Activated CD4-positive, CD25-positive, alpha-beta regulatory T cell (primary cell): ENCODE measurements at places on chromosomes 16 and 17.

- no peak for DNase-seq
Measured at GRCh38 chr17:82849076-82849945, 9.5 kb upstream of the ZNF750 start.

GRCh38 chr16:21643785-21644184 lies 8.6 kb downstream of the IGSF6 start:
- no peak for DNase-seq

DNA sequence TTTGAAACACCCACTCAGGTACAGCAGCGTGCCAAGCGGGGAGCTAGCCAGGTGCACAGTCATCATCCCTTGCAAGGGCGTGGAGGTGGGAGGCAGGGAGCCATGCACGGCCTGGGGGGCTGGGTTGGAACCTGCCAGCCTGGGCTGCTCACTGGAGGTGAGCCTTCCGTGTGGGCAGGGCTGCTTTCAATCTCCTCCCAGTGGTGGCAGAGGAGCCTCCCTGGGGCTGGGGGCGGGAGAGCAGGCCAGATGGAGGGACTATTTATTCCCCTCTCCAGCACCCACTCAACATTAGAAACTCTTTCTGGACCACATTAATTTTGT lies 90.3 kb downstream of the KATNIP start:
- DNase-seq: no peak

DNA sequence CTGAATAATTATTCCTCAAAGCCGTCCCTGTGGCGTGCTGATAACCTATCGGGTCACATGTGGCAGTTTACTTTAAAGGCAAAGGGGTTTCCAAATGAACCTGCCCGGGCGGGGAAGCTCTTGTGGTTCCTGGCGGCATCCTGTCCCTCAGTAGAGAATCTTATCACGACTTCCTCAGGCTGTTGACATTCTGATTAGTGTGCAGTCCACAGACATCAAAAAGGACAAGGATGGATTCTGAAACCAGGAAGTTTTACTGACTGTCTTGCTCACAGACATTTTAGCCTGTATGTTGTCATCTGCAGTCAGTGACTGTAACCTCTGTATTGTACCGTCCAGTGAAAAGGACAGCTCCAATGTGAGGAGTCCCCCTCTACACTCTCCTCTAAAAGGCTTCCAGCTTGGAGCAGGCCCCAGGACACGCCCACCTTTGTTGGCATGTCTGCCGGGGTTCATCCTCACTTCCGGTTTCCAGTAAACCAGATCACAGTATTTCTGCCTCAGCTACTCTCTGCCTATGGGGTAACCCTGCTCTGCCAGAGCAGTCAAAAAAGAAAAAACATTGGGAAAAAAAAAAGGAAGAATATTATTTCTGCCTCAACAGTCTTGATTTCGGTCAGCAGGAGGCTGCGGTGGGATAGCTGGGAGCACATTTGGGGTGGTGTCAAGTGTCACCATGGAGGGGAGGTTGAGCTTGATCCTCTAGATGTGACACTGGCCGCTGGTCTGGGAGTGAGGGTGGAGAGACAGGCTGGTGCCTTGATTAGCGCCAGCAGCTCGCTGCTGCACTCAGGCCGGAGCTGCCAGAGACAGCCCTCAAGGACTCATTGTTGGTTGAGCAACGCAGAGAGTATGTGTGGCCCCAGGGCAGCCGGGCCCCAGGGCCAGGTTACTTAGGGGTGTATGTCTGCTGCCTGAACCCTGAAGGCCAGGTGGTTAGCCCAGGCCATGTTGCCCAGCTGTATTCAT lies 89.0 kb upstream of the DNAH17 start:
- DNase-seq: no peak

GRCh38 chr17:38877130-38877851 lies 7.4 kb downstream of the LASP1 start:
- DNase-seq: no peak

GRCh38 chr17:77457572-77458201 lies 316.9 kb downstream of the SEC14L1 start:
- no peak for DNase-seq

- no peak for DNase-seq
Measured at GRCh38 chr17:68572138-68572842, 28.9 kb downstream of the FAM20A start.

DNA sequence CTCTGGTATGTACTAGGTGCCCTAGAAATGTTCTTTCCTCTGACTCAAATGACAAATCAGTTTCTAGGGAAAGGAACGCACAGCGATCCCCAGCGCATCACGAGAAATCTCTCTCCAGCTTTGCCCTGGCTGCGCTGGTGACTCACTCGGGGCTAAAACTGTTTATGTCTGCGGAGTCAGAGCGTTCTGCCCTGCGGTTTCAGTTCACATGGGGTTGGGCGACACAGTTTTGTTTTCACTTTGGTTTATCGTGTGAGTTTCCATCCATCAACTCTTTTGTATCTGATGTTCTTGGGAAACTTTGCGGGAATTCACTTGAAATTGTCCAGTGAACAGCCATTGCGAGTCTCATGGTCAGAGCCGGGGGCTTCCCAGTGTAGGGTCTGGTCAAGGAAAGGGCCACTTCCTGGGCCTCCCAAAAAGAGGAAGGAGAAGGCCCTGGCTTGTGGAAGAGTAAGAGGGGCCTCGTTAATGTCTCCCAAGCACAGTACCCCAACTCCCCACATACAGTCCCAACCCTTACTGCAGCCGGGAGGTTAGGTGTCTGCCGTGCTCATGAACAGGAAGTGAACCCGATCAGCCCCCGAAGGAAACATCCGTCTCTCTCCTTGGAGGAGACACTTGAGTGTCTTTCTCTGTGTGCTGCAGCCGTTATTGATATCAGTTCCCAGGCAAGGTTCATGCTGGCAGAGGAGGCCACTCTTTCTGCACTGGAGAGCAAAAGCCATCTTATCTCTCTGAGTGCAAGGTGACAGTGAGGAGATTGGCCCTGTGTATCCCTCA lies 643.2 kb downstream of the WWOX start:
- peak; percentile 56 for DNase-seq

DNA sequence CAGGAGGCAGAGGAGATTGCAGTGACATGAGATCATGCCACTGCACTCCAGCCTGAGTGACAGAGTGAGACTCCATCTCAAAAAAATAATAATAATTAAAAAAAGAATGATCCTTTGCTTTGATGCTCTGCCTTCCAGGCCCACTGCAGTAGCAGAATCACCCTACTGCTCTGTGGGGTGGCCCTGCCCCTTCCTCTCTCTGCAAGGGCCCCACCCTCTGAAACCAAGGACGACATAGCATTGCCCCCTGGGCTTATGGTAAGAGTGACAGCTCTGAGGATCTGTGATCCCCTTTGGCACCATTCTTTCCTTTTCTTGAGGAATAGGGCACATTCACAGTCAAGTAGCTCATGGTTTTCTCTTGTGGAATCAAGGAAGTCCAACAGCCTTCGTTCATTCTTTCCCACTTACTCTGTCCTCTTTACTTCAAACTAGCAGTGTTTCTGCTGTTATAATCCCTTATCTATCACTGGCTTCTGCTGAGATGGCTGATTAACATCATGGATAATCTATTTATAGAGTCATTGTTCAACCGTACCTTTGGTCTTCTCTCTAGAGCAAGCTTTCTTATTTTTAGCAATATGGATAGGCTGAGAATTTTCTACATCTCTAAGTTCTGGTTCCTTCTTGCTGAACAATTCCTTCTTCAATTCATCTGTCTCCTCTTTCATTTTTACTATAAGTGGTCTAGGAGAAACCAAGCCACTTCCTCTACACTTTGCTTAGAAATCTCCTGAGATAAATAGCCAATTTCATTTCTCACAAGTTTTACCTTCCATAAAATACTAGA lies 14.1 kb downstream of the RAD51C start:
- DNase-seq: no peak

DNA sequence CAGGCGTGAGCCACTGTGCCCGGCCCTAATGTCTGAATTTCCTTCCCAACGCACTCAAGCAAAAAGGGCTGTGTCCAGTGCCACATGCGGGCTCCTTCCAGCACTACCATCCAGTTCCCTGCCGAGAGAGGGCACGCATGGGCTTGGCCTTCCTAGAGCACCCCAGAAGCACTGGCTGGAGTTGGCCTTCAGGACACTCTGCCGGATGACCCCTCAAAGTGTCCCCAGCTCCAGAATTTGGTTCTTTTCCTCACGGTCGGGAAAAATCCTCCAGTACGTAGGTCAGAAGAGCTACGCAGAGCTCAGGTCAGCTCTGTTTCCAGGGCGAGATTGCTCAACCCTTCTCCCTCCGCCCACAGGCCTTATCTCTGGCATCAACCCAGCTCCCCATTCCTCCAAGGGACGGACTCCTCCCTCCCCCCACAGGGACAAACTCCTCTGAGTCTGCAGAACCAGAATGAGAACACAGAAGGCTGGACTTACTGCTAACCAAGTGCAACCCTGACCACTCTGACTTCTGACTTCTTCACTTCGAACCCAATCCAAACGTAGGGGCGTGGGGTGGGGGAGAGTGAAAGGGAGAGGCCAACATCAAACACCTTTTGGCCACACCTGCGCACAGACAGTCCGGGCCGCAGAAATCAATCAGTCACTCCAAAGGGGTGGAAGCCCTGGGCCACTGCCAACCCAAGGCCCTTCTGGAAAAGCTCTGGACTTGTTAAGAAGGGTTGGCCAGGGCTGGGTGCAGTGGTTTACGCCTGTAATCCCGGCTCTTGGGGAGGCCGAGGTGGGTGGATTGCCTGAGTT lies 3.6 kb downstream of the CDC42EP4 start:
- no peak for DNase-seq

- DNase-seq: no peak
Measured at GRCh38 chr17:42698736-42699414, 16.5 kb downstream of the CNTNAP1 start.

- DNase-seq: no peak
Measured at GRCh38 chr17:64038331-64039105, 18.1 kb upstream of the ICAM2 start.

DNA sequence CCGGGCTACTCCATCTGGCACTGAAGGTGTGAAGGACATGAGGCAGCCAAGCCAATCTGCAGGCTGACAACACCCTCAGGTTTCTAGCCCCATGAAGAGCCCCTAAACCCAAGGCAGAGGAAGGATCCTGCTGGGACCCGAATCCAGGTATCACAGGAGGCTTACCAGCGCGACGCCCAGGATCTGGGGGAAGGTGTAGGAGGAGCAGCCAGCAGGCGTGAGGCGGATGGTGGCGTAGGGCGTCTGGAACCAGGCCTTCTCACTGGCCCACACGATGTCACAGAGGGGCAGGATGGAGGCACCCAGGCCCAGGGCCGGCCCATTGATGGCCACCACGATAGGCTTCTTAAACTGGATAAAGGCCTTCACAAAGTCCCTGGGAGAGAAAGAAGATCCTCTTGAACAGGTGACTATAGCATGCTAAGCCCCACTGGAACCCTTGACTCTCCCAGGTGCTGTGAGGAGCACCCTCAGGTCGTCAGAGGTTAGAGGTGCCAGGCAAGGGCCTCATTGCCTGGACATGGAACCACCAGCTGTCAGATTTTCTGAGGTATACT lies 71.7 kb downstream of the DYNLRB2 start:
- no peak for DNase-seq

- no peak for DNase-seq
Measured at GRCh38 chr16:75342308-75342811, 90.9 kb upstream of the BCAR1 start.

DNA sequence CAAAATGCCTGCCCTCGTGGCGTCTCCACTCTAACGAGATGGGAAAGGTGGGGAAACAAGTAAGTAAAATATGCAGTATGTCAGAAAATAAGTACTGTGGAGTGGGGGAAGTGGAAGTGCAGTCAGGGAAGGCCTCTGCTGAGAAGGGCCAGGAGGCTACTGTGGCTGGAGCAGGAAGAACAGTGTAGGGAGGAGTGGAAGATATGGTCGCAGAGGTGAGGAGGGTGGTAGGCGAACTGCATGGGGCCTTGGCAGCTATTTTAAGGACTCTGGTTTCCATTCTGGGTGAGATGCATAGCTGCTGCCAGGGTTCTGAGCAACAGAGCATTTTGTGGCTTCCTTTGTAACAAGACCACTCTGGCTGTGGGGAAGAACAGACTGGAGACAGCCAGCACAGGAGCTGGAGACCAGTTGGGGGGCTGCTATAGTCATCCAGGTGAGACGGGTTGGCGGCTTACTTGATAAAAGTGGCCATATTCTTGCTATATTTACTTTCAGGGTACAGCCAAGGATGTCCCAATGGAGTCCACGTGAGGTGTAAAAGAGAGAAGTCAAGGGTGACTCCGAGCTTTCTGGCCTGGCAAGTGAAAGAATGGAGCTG lies 42.6 kb downstream of the CYTH1 start:
- DNase-seq: no peak

GRCh38 chr17:32486111-32486700 lies 587 bp upstream of the CDK5R1 start:
- DNase-seq: peak; percentile 60

GRCh38 chr17:78986649-78987328 lies 7.1 kb upstream of the LGALS3BP start:
- no peak for DNase-seq

GRCh38 chr16:49411121-49411970 lies 37.7 kb downstream of the C16orf78 start:
- DNase-seq: no peak

- DNase-seq: no peak
Measured at GRCh38 chr17:48628649-48629410, 2.7 kb upstream of the HOXB9 start.

- DNase-seq: no peak
Measured at GRCh38 chr16:81657224-81657623, 121.9 kb upstream of the PLCG2 start.

GRCh38 chr17:59651346-59651745 lies 31.7 kb downstream of the CLTC start:
- no peak for DNase-seq

DNA sequence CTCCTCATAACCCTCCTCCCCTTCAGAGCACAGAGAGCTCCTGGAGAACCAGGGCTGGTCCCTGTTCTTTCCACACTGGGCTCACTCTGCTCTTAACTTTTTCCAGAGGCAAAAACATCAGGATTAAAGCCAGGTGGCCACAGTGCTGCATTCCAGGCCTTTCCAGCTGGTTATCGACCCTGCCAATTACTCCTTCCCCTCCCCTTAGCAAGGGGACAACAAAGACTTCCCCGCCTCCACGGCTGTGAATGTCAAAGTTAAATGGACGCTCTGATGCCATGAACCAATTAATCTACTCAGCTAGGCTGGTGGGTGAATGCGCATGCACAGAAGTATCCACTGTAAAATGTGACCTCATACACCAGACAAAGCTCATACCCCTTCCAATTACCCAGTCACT lies 23.1 kb downstream of the ACLY start:
- no peak for DNase-seq

- DNase-seq: no peak
Measured at GRCh38 chr17:69732272-69732918, 317.9 kb downstream of the MAP2K6 start.

GRCh38 chr16:65895486-65895885 lies 471.0 kb upstream of the CDH5 start:
- DNase-seq: no peak

DNA sequence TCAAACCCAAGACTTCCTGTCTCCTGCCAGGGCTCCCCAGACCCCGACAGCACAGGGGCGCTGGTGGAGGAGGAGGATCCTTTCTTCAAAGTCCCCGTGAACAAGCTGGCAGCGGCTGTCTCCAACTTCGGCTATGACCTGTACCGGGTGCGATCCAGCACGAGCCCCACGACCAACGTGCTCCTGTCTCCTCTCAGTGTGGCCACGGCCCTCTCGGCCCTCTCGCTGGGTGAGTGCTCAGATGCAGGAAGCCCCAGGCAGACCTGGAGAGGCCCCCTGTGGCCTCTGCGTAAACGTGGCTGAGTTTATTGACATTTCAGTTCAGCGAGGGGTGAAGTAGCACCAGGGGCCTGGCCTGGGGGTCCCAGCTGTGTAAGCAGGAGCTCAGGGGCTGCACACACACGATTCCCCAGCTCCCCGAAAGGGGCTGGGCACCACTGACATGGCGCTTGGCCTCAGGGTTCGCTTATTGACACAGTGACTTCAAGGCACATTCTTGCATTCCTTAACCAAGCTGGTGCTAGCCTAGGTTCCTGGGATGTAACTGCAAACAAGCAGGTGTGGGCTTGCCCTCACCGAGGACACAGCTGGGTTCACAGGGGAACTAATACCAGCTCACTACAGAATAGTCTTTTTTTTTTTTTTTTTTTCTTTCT lies 8.1 kb downstream of the SERPINF1 start:
- DNase-seq: no peak
